ENCODE measurements at places on chromosomes 12 and 14. TPM values are rescaled to one million over a fixed set of nuclear protein-coding genes. Genes with fewer than 3 reads are reported as not detected.

SOX5 gene
- total RNA-seq: 24.0 TPM

KRT72 gene
- not detected for total RNA-seq

KRT81 gene
- total RNA-seq: not detected

FLRT2 gene
- 109 TPM for total RNA-seq

POTEM gene
- not detected for total RNA-seq

SLC5A8 gene
- total RNA-seq: not detected

COL2A1 gene
- not detected for total RNA-seq

C12orf50 gene
- not detected for total RNA-seq

KRT6A gene
- not detected for total RNA-seq

KCNMB4 gene
- 13.8 TPM for total RNA-seq

GRCh38 chr12:99976762-99977161, 8.0 kb downstream of the ANKS1B start:
- DNase-seq: no peak
- H3K27ac ChIP-seq: no peak overlapping the region
- no peaks in the 10 kb centered on the region for H3K27me3 ChIP-seq
- H3K4me3 ChIP-seq: no peak overlapping the region
- no peaks in the 10 kb centered on the region for H3K36me3 ChIP-seq

DNA sequence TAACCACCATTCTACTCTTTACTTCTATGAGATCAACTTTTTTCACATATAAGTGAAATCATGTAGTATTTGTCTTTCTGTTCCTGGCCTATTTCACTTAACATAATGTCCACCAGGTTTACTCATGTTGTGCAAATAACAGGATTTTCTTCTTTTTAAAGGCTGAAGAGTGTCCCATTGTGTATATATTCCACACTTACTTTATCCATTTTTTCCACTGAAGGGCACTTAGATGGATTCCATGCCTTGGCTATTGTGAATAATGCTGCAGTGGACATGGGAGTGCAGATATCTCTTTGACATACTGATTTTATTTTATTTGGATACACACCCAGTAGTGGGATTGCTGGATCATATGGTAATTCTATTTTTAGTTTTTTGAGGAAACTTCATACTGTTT, 181.1 kb upstream of the HMGA2 start:
- no peaks in the 10 kb centered on the region for H3K27me3 ChIP-seq
- no peak overlapping the region for H3K4me3 ChIP-seq
- DNase-seq: no peak
- H3K36me3 ChIP-seq: no peaks in the 10 kb centered on the region
- no peak overlapping the region for H3K27ac ChIP-seq

DNA sequence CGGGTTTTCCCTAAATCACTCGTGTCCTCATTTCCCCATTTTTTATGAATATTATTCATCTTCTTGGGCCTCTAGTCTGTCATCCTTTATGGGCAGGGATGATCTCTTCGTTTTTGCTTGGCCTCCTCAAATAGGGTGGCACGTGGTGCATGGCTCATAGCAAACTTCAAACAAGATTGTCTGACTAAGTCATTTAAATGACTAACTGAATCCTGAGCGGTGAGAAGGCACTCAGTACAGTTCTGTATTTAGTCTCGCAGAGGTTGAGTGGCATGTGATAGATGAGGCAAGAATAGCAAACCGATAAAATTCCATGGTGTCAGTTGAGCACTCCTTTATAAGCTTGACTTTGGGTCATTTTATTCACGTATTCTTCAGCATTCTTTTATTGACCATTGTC, 5.7 kb upstream of the JDP2 start:
- no peak for DNase-seq
- H3K27me3 ChIP-seq: no peaks in the 10 kb centered on the region
- H3K4me3 ChIP-seq: no peak overlapping the region
- no peaks in the 10 kb centered on the region for H3K36me3 ChIP-seq
- H3K27ac ChIP-seq: no peak overlapping the region
- peaks cover 11% of the 10 kb centered on the region for H3K4me1 ChIP-seq

DNA sequence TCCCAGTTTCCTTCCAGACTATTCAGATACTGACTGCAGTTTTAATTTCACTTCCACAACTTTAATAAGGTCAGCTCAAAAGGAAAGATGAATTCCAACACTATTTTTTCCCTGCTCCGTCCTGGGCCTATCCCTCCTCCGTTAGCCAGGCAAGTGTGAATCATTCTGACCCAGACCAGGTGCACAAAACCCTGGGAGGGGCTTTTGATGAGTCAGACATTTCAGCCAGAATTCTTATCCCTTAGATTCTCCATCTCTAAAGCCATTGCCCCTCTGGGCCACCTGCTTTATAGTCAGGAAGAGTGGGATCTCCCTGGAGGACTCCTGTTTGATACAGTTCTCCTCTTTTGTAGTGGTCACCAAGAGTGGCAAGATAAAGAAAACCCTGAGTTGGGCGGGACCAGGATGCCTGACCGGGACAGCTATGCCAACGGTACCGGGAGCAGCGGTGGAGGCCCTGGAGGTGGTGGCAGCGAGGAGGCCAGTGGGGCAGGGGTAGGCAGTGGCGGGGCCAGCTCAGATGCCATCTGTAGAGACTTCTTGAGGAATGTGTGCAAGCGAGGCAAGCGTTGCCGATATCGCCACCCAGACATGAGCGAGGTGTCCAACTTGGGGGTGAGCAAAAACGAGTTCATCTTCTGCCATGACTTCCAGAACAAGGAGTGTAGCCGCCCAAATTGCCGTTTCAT, 2.2 kb downstream of the ZC3H10 start:
- H3K4me3 ChIP-seq: no peak overlapping the region
- no peaks in the 10 kb centered on the region for H3K4me1 ChIP-seq
- no peaks in the 10 kb centered on the region for H3K36me3 ChIP-seq
- H3K27me3 ChIP-seq: no peaks in the 10 kb centered on the region

- H3K4me3 ChIP-seq: no peak overlapping the region
- H3K4me1 ChIP-seq: no peaks in the 10 kb centered on the region
- no peaks in the 10 kb centered on the region for H3K36me3 ChIP-seq
- no peak for DNase-seq
- H3K27me3 ChIP-seq: no peaks in the 10 kb centered on the region
Measured at GRCh38 chr12:29316752-29317151, 64.2 kb downstream of the ERGIC2 start.

GRCh38 chr14:100393362-100393761, 70.2 kb downstream of the SLC25A47 start:
- H3K27me3 ChIP-seq: no peaks in the 10 kb centered on the region
- peaks cover 10% of the 10 kb centered on the region for H3K36me3 ChIP-seq
- no peak overlapping the region for H3K27ac ChIP-seq

- no peaks in the 10 kb centered on the region for H3K36me3 ChIP-seq
- H3K4me1 ChIP-seq: peaks cover 10% of the 10 kb centered on the region
- no peak for DNase-seq
- H3K27me3 ChIP-seq: no peaks in the 10 kb centered on the region
Measured at GRCh38 chr12:25372002-25372401, 121.3 kb upstream of the KRAS start.

DNA sequence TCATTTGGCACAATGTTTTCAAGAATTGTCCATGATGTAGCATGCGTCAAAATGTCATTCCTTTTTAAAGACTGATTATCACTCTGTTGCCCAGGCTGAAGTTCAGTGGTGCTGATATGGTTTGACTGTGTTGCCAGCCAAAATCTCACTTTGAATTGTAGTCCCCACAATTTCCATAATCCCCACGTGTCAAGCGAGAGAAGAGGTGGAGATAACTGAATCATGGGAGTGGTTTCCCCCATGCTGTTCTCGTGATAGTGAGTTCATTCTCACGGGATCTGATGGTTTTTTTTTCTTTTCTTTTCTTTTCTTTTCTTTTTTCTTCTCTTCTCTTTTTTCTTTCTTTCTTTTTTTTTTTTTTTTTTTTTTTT, 21.8 kb upstream of the LRRK2 start:
- no peaks in the 10 kb centered on the region for H3K4me1 ChIP-seq
- DNase-seq: no peak
- H3K27ac ChIP-seq: no peak overlapping the region
- no peak overlapping the region for H3K4me3 ChIP-seq

DNA sequence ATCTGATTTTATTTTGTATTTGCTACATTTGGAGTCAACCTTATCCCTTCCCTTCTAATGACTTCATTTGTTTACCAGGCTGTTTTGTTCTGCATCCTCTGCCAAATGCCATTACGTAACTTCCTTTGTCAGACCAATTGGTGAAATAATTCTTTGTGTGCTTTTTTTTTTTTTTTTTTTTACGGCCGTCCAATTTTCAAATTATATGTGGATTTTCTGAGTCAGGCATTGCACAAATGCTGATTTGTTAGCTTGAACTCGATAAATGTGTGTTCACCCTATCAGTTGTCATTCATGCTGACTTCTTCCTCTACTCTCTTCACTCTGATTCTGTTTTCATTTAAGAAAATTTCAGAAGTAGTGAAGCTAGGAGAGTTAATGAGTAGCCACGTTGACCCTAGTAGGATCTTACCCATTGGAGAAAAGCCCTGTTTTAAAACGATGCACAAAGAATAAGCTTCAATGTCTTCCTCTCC, 386.2 kb downstream of the DIO2 start:
- peak; percentile 59 for DNase-seq
- no peak overlapping the region for H3K4me3 ChIP-seq
- H3K36me3 ChIP-seq: no peaks in the 10 kb centered on the region
- peak overlapping the region; percentile 51 for H3K27ac ChIP-seq
- peaks cover 5% of the 10 kb centered on the region for H3K4me1 ChIP-seq
- H3K27me3 ChIP-seq: no peaks in the 10 kb centered on the region
